Retinal pigment epithelial cell (primary cell): ENCODE measurements at places on chromosomes 3 and 15.

GRCh38 chr3:126085841-126086240 lies 1.9 kb upstream of the SLC41A3 start:
- DNase-seq, result no peak

DNA sequence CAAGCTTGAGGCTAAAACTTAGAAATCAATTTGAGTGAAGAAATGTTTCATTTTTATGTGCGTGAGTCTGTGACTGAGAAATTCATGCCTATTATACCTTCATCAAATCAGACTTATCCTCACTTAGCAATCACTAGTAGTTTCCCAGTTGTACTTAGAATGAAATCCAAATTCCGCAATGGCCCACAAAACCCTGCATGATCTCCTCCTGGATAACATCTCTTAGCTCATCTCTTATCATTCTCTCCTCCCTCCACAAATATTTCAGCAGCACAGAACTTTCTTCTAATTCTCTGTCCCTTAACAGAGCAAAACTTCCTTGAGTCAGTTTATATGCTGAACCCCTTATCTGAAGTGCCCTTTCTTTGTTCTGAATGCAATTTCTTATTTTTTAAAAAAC lies 198.8 kb upstream of the TGFBR2 start:
- DNase-seq, result no peak

DNA sequence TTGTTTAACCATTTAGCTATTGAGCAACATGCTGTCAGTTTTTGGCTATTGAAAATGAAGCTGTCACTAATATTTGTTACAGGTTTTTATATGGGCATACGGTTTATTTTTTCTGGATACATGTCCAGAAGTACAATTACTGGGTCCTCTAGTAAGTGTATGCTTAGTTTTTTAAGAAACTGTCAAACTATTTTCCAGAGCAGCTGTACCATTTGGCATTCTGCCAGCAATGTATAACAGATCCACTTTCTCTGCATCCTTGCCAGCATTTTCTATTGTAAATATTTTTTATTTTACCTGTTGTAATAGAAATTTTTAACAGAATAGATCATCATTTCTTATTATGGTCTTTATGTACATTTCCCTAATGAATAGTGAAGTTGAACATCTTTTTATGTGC lies 658.8 kb downstream of the EDEM1 start:
- no peak for DNase-seq

- DNase-seq, result no peak
Observed at GRCh38 chr15:79032656-79033055, 57.9 kb downstream of the RASGRF1 start.
